NCI-H1105 (cell line): ENCODE measurements at places on chromosomes 2 and 18.

- DNase-seq = no peak
Observed at GRCh38 chr2:1727101-1727771, 17.1 kb downstream of the PXDN start.

DNA sequence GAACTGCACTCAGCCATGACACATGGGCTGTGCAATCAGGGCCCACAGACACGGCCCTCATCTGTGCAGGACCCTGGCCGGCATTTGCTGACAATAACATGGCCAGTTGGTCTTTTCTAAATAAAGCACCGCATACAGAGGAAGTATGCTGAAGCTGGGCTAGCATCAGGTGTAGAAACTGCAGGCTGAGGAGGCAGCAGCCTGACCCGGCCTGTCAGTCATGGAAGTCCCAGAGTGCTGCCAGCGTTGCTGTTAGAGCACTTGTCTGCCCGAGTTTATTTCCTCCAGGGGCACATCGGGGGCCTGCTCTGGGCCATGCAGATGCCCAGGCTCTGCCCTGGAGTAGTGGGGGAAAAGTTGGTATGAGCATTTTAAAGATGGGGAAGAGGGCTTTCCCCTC, 4.1 kb upstream of the PTPN18 start:
- no peak for DNase-seq

- no peak for DNase-seq
Observed at GRCh38 chr2:6864923-6865345, 773 bp downstream of the CMPK2 start.

DNA sequence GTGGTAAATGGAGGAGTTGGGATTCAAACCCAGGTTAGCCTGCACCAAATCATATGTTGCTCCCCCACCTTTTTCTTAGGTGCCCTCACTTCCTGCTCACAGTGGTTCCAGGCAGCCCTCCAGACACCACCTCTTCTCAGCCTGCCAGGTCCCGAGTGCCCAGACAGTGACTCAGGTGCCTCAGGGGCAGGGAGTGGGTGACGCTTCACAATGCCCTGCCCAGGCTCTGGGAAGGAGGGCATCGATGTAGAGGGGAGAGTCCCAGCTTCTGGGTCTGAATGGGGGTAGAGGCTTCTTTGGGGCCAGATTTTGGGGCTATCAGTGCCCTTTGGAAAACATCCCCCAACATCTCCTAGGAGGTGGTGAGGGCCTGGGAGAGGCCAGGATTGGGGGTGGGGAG, 5.2 kb upstream of the DNAJB2 start:
- DNase-seq = no peak
